ENCODE measurements at places on chromosomes 16 and 17.

GRCh38 chr16:87056083-87056482 lies 261.1 kb downstream of the C16orf95 start:
- DNase-seq, result no peak

GRCh38 chr17:57366177-57366557 lies 109.8 kb downstream of the MSI2 start:
- no peak for DNase-seq

- DNase-seq, result no peak
Measured at GRCh38 chr16:7398536-7398935, 65.9 kb downstream of the RBFOX1 start.

DNA sequence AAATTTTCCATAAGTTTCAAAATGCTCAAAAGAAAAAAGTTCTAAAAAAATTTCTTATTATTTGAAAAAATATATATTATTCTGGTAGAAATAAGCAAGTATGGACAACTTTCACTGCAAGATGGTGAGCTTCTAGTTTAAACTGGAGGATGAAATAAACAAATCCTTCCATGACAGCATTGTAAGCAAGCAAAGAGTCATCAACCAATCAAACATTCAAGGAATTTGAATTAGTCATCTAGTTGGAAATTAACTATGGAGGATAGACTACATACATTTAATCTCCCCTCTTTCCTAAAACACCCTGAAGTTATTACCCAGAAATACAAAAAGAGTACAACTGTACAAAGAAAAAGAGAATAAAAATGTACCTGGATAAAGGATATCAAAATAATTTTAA lies 51.0 kb upstream of the IRX5 start:
- no peak for DNase-seq

- no peak for DNase-seq
Measured at GRCh38 chr17:61502292-61502691, 50.1 kb downstream of the TBX4 start.

- no peak for DNase-seq
Measured at GRCh38 chr17:78915872-78916632, 9.1 kb downstream of the TIMP2 start.

DNA sequence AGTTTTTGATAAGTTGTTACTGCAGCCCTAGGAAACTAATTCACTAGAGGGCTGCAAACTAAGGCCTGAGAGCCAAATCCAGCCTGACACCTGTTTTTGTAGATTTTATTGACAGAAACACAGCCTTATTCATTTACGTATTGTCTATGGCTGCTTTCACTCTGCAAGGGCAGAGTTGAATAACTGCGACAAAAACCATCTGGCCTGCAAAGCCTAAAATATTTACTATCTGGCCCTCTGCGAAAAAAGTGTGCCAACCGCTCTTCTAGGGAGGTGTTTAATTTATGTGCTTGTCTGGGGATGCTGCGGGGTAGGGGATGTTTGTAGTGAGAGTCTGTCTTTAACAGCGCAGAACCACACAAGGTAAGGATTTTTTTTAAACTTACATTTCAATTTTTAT lies 165.0 kb upstream of the RBFOX1 start:
- DNase-seq, result no peak

DNA sequence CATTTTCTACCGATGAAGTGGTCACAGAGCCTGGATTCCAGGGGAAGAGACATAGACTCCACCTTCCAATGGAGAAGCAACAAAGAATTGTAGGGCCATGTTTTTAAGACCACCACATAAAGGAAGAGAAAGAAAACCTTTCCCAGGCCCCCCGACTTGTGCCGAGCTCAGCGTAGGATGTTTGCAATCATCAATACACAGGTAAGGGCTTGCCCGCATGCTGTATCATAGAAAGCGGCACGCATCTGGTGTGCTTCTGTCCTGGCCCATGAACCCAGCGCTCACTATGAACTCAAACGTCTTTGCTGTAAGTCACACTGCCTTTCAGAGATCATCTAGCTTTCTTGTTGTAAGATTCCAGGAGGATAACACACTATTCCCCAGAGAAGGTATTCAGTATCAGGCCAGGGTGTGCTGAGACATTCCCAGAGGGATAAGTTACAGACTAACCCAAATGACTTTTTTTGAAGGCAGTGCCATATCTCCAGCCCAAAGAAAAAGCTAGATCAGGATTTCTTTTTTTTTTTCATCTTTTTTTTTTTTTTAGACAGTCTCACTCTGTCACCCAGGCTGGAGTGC lies 79.5 kb upstream of the RPL38 start:
- DNase-seq, result no peak

- no peak for DNase-seq
Measured at GRCh38 chr17:66944351-66945146, 20.0 kb upstream of the CACNG4 start.

GRCh38 chr17:40281663-40282062 lies 6.0 kb upstream of the CDC6 start:
- no peak for DNase-seq

- DNase-seq, result no peak
Measured at GRCh38 chr17:72143245-72143644, 22.4 kb downstream of the SOX9 start.

GRCh38 chr16:56932721-56933619 lies 1.0 kb downstream of the HERPUD1 start:
- no peak for DNase-seq

- DNase-seq, result peak; percentile 65
Measured at GRCh38 chr17:35969558-35970380, 11.5 kb downstream of the CCL16 start.

DNA sequence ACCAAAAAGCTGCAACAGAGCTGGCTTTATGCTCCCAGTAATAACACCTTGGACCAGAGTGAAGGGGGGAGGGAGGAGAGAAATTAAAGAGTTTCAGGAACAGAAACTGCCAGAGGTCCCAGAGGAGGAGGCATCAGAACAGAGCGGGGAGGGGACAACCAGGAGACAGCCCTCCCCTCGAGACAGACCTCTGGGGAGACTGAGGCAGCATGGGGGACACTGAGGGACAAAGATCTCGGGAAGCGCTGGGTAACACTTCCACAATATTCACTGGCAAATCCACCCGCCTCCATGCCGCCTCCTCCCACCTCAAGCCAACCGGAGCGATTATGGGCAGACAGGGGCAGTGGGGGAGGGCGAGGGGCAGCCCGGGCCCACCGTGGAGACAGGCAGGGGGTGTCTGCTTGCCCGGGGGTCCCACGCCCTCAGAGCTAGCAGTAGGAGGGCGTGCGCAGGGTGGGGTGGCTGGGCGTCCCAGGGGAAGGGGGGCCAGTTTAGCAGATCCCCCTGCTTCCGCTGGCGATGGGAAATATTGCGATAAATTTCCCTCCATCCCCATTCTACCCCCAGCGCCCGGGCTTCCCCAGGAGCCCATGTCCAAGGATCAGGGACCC lies 1.2 kb downstream of the PCGF2 start:
- DNase-seq, result no peak

DNA sequence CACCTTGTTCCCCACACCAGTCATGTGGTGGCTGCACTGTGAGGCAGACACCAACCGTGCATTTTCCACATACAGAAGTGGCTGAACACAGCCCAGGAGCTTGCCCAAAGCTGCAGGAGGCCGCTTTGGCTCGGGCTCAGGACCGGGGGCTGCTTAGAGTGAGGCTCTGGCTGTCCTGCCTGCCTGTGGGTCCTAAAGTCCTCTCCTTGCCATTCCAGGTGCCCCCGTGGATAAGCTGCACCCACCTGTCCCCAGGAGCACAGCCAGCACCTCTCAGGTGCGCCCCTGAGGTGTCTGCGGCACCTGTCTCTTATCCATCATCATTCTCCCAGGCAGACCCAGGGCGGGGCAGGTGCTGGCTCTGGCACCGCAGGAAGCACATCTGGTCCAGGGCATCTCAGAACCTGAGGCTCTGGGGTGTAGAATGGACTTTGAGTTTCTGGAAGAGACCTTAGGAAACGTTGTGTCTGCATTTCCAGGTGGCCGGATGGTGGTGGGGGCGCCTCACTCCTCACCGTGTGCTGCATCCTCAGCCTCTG lies 180.5 kb upstream of the ZNF469 start:
- DNase-seq, result no peak

GRCh38 chr16:20846030-20846429 lies 39.7 kb downstream of the REXO5 start:
- DNase-seq, result no peak

DNA sequence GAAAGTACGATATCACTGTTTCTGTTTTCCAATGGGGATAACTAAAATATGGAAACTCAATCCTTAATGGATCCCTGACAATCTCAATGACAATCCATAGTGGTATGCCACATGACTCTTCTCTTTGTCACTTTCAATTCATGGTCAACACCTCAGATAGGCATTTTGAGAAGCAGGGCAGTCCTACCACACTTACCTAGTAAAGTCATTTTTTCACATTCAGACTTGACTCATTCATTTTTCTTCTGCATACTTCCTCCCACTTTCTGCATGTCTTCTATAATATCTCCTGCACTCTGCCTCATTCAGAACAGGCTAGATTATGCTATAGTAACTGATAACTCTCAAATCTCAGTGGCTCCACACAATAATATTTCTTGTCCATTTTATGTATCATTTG lies 117.5 kb downstream of the FTO start:
- no peak for DNase-seq

DNA sequence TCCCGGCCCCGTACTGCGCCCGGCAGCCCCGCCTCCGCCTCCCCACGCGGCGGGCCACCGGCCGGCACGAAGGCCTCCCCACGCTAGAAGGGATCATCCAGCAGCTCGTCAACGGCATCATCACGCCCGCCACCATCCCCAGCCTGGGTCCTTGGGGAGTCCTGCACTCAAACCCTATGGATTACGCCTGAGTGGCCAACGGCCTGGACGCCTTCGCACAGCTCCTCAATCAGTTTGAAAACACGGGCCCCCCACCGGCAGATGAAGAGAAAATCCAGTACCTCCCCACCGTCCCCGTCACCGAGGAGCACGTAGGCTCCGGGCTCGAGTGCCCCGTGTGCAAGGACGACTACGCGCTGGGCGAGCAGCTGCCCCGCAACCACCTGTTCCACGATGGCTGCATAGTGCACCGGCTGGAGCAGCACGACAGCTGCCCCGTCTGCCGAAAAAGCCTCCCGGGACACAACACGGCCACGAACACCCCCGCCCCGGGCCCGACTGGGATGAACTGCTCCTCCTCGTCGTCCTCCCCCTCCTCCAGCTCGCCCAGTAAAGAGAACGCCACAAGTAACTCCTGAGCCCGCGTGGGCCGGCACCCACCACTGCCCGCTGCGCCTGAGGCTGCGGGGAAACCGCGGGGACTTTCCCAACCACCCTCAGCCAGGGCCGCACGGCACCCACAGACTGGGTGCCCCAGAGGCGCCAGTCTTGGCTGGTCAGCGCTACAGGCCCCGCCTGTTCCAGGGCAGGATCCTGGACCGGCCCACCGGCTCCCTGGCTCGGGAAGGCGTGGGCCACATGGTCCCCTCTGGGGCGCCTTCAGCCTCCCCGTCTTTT lies 39.0 kb upstream of the AKAP1 start:
- no peak for DNase-seq
